ENCODE measurements at places on chromosomes 6 and 20.

GRCh38 chr6:15642276-15642675, 20.6 kb downstream of the DTNBP1 start:
- no peak for DNase-seq

DNA sequence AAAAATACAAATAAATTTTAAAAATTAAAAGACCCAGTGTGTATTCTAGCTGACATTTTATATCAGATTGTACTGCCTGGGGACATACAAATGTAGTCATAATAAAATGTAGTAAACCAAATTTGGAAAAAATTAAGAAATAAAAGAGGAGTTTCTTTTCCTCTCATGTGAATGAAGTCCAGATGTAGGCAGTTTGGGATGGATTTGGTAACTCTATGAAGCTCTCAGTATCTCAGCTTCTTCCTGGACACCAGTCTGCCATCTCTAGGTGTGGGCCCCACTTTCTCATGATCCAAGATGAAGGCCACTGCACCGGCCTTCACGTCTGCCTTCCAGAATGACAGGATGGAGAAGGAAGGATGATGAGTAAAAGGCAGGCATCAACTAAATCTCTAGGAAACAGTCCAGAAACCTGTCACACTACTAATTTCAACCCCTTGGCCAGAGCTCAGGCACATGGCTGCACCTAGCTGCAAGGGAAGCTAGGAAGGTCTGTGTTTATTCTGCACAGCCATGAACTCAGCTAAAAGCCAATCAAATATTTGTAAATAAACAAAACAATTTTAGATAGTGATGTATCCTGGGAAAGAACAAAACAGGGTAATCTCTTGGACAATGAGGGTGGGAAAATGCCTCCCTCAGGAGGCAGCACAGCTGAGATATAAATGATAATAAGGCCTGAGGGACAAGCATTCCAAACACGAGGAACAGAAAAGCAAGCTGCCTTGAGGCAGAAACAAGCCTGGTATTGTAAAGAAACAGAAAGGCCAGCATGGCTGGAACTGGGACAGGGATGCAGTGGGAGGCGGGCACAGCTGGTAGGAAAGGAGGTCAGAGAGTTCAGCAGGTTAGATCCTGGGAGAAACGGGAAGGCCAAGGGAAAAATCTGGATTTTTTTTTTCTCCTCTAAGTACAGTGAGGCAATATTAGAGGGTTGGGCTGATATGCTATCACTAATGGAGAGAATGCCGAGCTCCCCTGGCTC, 88.5 kb upstream of the PTPN1 start:
- no peak for DNase-seq

- no peak for DNase-seq
Measured at GRCh38 chr6:168885751-168886742, 367.6 kb downstream of the THBS2 start.

- no peak for DNase-seq
Measured at GRCh38 chr6:128919412-128920180, 36.7 kb downstream of the LAMA2 start.

- DNase-seq, result peak; percentile 58
Measured at GRCh38 chr6:13336553-13336952, 8.2 kb upstream of the TBC1D7 start.

All from MV-4-11 (cell line).